ENCODE measurements at places on chromosomes 5 and 9. TPM values are rescaled to one million over a fixed set of nuclear protein-coding genes. Genes with fewer than 3 reads are reported as not detected.

IRX1 gene
- total RNA-seq, result not detected

NRARP gene
- 36.6 TPM for total RNA-seq

PCDHB12 gene
- 0.26 TPM for total RNA-seq

BTNL3 gene
- total RNA-seq, result not detected

LCN9 gene
- not detected for total RNA-seq

WWC1 gene
- total RNA-seq, result 0.63 TPM

RNF183 gene
- not detected for total RNA-seq

SPATA31A3 gene
- total RNA-seq, result not detected

HTR4 gene
- total RNA-seq, result not detected

LTC4S gene
- total RNA-seq, result 0.39 TPM

NEURL1B gene
- 3.5 TPM for total RNA-seq

TUSC1 gene
- 7.6 TPM for total RNA-seq

SH3TC2 gene
- 27.2 TPM for total RNA-seq

PCDHGC5 gene
- total RNA-seq, result 0.51 TPM

Data from dermis microvascular lymphatic vessel endothelial cell (primary cell).